T-helper 17 cell (primary cell): ENCODE measurements at places on chromosomes 13 and 19.

- no peak for DNase-seq
These were observed at the start of gene LYPD4 for GRCh38 chr19:41844601-41845000. TSS of gene LYPD4 (minus strand) at chr19:41844683. CDS start at chr19:41839285, 5,398 bp downstream.

DNA sequence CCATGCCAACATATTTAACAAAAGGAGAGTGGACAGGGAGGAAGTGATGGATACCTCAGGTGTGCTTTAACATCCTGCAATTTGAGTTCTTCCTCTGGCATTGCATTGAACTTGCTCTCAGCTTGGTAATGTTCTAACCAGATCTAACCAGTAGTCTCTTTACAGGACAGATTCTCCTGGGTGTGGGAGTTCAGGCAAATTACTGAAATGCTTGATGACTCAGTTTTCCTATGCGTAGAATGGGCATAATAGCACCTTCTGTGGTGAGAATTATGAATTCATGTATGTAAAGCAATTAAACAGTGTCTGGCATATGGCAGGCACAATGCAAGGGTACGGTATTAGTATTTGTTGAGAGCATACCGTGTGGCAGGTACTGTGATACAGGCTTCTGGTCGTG, 3.6 kb downstream of the AKAP11 start:
- DNase-seq, result no peak

DNA sequence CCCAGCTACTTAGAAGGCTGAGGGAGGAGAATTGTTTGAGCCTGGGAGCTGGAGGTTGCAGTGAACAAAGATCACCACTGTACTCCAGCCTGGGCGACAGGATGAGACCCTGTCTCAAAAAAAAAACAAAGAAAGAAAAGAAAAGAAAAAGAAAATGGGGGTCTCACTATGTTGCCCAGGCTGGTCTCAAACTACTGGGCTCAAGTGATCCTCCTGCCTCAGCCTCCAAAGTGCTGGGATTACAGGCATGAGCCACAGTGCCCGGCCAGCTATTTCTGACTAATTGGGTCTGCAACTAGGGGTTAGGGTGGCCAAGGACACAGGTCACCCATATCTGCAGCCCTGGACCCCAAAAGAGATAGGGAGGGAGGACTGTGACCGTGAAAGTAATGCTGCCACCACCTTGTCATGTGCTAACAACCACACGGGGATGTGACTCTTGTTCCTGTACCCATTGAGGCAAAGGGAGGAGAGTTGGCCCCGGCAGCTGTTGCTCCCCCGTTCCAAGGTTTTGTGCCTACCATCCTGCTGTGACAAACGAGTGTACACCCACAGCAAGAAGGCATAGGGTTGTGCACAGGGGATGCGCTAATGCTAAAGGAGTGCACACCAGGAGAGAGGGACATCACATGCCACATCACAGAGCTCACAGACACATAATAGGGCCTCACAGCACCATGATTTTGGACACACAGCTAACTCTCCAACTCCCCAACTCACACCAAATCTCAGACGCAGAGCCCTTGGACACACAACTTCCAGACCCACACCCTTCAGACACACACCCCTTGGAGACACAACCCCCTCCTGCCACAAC, 619 bp downstream of the MEF2B start:
- no peak for DNase-seq

DNA sequence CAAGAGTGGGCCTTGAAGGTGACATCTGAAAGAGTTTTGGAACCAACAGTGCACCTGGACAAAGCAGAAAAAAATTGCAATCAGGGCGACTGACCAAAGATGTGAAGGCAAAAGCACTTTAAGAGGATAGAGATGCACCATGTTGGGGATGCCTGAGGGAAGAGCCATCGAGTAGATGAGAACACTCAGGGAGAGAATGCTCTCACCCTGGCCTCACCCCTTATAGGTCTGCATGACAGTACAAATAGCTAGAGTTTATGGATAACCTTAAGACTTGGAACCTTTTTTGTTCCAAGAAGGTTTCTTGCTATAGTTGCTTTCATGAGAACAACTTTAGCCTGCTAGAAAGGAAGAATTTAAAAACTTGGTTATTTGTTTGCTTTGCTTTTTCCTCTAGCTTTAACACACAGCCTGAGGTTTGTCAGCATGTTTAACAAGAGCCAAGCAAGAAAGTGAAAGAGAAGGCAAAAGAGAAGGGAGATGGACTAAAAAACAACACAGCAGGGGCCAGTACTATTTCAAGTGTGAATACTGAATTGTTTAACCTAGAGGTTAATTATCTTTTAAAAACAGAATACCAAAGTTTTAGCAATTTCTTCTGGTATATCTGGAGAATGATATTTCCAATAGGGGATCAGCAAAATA, 418.9 kb downstream of the DIAPH3 start:
- DNase-seq, result no peak

GRCh38 chr19:30064771-30065494, 122.9 kb downstream of the URI1 start:
- DNase-seq, result no peak

DNA sequence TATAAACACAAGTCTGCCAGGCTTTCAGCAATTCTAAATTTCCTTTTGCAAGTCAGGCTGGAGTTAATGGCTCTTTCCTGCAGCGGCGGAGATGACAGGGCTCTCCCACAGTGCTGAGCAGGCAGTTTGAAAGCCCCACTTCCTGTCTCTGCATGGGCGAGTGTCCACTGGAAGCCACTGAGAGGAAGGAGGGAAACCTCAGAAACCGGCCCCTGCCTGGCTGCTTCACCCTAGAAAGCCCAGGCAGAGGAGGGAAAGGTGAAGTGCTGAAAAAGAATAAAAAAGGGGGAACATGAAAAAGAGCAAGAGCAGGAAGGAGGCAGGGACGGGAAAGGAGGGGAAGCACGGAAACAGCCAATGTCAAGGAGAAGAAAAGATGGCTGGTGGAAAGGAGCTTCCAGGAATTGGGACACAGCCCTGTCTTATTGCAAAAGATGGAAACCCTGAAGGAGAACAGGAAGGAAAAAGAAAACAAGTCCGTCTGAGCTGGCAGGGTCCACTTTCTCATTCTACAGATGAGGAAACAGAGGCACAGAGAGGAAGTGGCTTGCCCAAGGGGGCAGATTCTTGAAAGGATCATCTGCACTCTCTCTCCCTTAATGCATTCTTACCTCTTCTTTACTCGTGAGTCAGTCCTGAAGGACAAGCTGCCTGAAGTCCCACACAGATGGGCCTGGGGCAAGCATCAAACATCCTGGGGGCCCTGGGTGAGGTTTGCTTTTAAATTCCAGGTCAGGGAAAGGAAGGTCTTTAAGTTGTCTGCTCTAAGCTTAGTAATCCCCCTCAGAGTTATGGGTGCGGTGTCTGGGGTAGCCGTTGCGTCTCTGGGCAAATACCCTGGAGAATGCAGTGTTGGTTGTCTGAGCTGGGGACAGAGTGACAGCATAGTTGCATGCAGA, 38.8 kb upstream of the ALOX5AP start:
- no peak for DNase-seq

DNA sequence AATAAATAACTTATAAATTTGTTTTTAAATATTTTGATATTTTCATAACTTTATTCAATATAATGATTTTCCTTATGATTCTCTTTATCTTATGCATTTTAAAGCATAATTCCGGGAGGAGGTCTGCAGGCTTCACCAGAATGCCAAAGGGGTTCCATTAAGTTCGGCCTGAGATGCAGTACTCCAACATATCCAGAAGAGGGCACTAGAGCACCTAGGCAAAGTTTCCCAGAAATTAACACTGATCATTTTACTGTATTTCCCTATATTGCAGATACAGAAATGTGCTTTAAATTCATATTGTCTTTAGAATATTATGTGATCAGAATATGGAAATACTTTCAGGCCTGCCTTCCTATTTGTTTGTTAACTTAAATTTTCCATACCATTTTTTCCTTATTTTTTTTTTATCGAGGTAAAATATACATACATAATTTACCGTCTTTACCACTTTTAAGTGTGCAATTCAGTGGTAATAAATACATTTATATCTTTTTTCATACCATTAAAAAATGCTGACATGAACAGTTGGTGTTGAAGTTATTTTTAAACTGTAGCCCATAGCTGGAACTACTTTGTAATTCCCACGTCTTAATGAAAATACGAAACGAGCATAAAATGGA, 58.9 kb upstream of the TM9SF2 start:
- peak; percentile 48 for DNase-seq

- no peak for DNase-seq
These were observed at the start of gene NPAS1 for GRCh38 chr19:47019431-47020041. TSS of gene NPAS1 (plus strand) at chr19:47019837. CDS start at chr19:47021048, 1,211 bp downstream.

DNA sequence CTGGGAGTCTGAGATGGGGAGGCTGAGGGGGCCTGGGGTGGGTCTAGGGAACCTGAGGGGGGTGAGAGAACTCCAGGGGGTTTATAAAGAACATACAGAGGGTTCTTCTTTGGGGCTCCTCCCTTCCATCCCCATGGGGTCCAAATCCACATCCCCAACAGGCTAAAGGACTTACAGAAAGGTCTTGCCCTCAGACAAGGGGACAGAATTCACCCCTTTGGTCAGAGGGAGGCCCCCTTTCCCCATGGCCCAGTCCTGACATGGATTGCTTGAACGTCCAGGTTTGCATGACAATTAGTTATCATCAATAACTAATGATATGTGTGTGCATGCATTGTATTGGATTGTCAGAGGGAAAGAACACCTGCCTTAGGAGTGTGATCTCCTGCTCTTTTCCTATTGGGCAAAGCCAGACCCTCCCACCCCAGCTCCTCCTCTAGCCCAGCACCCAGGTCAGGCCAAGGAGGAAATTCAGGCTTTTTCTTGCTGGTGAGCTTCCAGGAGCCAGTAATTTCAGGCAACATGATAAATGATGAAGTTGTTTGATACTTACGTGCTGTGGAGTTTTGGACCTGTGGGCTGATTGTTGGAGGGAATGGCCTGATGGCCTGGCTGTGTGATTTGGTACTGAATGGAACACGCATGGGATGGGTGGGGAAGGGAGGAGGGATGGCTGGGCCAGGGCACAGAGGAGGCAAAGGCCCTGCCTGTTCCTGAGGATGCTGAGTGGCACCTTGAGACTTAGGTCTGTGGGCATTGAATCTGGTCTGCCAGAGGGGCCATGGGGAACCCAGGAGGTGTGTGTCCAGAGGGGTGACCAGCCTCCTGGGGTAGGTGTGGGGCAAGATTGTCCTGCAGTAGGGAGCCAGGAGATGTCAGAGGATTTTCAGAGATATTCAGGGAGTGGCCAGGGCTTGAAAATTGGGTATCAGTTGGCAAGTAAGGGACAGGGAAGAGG, 1.1 kb downstream of the KLHL26 start:
- no peak for DNase-seq

- DNase-seq, result no peak
These were observed 947.7 kb downstream of the EFNB2 start for GRCh38 chr13:105587786-105588185.

DNA sequence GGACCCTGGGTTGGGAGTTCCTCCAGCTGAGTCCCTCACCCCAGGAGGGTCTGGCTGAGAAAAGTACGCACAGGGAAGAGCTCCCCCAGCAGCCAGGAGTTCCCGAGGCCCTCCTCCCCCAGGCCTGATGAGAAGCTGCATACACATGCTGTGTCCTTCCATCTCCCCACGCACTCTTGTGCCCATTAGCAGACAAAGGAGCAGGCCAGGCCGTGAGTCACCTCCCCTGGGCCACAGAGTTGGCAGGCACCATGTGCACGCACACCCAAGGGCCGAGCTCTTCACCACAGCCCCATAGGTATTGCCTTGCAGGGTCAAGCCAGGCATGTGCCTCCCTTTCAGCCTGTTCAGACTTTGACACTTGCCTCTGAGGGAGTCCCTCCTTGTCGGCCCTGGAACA, 17.5 kb downstream of the MAU2 start:
- no peak for DNase-seq

- DNase-seq, result no peak
These were observed 40.5 kb downstream of the FAM124A start for GRCh38 chr13:51262501-51263211.

GRCh38 chr19:39677961-39678889, 22.5 kb downstream of the LGALS16 start:
- DNase-seq, result no peak

- DNase-seq, result peak; percentile 27
These were observed at the start of gene IL17D for GRCh38 chr13:20702915-20703779. TSS of gene IL17D (plus strand) at chr13:20703699. CDS start at chr13:20704002, 303 bp downstream.
